BE2C (cell line): ENCODE measurements at places on chromosomes 6 and 20.

DNA sequence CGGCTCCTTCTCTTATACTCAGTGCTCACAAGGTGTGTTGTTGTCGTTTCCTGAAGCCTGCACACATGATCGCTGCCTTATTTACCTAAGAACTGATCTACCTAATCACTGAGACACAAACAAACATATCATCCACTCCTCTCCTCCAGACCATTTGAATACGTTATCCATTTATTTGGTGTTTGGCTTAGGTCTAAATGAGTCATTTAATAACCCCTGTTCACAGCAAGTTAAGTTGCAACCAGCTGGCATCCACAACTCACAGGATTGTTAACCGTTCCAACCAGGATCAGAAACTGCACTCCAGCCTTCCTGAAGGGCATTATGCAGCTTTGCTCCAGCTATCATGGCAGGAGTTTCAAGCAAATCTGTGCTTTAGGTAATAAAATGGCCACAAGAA, 511.1 kb upstream of the MAP3K7 start:
- no peak for DNase-seq

- DNase-seq: no peak
Observed at GRCh38 chr6:49430187-49430586, 32.9 kb downstream of the MMUT start.

DNA sequence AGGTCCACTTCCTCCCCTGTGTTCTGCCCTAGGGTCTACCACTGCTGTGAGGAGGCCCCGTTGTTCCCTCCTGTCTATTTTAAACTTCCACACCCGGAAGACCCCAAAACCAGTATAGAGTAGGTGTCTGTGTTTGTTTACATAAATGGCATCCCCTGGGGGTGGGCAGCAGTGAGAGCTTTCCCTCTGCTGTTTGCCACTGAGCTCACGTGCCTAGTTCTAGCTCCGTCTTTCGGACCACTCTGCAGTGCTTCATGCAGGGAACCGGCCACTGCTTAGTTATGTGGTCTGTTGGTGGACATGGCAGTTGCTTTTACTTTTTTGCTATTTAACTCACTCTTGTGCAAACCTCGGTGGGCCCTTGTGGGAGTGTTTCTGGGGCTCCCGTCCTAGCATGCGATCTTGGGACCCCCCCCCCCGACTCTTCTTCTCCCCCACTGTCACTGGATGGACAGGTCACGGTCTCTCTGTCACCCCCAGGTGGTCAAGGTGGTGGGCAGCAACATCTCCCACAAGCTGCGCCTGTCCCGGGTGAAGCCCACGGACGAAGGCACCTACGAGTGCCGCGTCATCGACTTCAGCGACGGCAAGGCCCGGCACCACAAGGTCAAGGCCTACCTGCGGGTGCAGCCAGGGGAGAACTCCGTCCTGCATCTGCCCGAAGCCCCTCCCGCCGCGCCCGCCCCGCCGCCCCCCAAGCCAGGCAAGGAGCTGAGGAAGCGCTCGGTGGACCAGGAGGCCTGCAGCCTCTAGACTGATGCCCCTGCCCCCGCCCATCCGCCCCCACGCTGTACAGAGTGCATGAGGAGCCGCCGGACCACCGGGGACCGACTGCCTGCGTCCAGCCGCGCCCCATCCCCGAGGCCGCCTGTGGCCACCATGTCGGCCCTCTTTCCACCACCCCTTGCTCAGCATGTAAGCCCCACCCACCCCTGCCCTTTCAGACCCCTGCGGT, 40.9 kb downstream of the VSTM2L start:
- no peak for DNase-seq

DNA sequence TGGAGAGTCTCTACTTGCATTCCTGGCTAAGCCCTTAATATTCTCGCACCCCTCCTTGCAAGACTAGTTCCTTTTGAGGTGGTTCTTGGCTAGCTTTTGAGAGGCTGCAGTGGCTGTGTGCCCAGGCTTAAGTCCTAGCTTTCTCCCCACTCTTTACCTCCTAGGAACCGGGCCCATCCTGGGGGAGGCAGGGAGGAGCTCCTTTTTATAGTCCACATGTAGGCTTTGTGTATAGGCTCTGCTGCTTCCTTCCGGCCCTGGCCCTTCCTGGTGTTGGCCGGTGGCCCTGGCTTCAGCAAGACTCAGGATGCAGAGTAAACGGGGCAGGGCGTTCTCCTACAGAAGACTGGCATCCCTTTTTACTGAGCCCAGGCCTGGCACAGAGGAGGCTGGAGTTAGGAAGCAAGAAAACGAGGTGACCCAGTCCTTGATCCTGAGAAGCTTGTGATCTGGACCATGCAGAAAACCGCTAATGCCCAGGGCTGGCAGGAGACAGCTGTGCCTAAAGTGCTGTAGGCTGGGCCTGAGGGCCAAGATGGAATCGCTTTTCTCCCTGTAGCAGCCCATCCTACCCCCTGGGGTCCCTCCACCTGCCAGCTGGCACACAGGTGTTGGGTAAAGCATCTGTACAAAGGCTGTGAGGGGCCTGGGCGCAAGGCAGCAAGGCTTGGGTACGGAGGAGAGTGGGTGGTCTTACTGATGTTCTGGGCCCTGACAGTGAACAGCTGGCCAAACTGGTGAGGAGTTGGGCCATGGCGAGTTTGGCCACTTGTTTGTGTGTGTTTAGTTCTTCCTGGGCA, 8.7 kb downstream of the PLCG1 start:
- DNase-seq: no peak

DNA sequence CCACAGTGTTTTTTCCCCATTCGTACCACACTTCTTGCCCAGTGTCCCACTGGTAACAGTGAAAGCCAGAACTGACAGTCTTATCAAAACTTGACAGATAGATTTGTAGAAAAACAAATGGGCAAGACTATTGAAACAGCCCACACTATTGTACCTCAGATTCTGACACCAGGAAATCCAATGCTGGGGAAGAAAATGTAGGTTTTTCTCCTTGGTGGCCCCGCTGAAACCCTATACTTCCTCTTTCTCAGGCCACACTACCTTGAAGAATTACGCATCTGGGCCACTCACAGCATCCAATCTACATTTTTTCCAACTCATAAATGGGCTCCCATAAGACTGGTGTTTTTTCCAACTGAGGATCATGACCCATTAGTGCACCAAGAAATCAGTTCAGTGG, 90.9 kb upstream of the HDDC2 start:
- DNase-seq: no peak

DNA sequence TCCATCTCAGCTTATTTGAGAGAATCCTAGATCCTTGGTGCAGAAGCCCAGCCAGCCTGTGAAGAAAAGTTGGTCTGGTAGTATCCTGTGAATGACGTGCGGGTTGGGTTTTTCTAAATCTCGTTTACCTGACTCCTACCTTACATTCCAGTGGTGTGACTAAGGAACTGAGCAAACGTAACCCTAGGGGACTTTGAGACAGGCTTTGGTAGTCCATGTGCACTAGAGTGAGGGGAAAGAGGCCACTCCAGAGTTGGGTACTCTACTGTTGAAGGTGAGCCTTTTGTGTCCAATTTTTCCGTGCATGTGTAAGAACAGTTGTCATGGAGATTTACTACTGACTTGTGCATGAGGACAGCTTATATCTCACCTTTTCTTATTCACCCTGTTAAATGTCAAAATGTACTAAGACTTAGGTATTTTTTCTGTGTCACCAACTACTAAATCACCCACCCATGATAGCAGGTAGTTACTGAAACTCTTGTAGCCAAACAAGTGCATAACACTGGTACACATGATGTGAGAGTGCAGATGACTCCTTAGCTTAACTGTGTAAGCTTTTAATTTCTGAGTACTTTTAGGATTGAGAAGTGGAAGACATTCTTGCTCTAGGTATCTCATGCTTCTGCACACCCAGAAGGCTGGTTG, 26.3 kb upstream of the PLCG1 start:
- DNase-seq: no peak

DNA sequence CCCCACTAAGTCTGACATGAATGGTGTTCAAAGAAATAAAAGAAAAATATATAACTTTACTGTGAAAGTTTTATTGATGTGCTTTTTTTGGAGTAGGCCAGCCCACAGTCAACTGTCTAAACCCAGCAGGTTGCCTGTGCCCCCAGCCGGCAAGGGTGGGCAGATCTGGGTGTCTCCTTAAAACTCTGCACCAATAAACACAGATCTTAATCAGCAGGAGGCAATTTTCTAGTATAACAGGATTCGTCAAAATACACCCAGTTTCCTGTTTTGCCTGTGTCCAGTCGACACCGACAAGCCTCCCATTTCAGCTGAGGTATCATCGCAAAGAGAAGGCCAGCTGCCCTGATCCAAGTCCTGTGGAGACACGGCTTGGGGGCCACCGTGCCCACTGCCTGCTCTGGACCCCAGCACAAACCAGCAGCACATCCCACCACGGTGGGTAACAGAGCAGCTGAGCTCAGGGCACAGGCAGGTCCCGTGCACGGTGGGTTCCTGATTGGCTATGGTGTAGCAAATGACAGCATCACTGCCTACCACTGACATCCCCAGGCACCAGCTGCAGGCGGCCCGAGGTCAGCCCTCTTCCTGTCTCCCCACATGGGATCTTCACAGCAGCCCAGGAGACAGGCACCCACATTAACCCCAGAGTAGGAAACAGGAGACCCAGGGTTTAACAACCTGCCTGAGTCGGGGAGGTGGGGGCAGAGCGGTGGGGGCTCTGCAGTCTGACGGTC, 15.7 kb downstream of the BMP7 start:
- DNase-seq: peak; percentile 67

DNA sequence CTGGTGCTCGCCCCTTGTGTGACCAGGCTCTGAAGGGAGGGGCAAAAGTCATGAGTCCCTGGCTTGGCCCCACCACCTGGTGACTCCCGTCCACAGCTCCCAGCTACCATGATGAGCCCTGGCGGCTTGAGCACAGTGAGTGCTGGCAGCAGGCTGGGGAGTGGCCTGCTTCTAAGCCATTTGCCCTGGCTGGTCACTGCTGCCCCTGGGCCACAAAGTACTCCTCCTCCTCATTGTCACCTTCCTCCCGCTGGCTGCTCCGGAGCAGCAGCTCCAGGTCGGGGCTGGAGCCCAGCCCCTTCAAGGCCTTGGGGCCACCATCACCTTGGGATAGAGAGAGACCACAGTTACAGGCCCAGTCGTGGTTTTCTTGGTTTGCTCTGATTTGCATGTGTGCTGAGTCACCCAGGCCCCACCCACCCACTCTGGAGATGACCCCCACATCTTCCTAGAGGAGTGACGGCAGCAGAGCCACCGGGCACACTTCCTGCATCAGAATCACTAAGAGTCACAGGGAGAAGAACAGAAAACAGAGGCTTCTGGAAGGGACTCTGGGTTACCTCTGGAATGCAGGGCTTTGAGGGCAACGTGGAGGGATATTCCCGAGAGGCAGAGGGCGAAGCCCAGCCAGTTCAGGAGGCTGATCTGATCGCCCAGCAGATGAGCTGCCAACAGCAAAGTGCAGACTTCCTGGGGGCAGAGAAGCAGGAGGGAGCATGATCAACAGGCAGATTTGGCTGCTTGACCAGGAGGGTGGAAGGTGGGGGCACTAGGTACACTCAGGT, 42.1 kb upstream of the CDH22 start:
- DNase-seq: peak; percentile 72

- no peak for DNase-seq
Observed at GRCh38 chr6:154751011-154751800, 18.0 kb downstream of the SCAF8 start.

GRCh38 chr6:146857980-146858347, 259.2 kb downstream of the ADGB start:
- DNase-seq: peak; percentile 52

GRCh38 chr6:162478192-162478671, 249.3 kb downstream of the PRKN start:
- DNase-seq: no peak

- no peak for DNase-seq
Observed at GRCh38 chr20:50805349-50805684, 10.5 kb downstream of the BCAS4 start.

DNA sequence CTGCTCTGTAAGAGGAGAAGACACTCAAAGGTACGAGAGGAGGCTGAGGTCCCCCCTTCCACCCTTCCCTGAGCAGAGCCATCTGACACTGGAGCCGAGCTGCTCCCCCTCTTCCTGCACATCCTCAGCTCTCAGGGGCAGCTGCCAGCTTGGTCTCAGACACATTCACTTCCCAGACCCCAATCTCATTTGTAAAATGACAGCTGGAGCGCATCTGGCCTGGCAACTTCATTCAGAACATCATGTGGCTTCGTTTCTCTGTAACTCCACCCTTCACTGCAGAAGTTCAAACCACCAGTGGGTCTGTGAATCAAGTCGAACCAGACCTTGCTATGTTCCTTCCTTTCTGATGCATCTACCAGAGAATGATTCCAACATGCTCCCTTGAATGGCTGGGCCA, 145.6 kb upstream of the CDH4 start:
- DNase-seq: no peak

- DNase-seq: no peak
Observed at GRCh38 chr6:32133786-32134185, 3.7 kb upstream of the FKBPL start.

DNA sequence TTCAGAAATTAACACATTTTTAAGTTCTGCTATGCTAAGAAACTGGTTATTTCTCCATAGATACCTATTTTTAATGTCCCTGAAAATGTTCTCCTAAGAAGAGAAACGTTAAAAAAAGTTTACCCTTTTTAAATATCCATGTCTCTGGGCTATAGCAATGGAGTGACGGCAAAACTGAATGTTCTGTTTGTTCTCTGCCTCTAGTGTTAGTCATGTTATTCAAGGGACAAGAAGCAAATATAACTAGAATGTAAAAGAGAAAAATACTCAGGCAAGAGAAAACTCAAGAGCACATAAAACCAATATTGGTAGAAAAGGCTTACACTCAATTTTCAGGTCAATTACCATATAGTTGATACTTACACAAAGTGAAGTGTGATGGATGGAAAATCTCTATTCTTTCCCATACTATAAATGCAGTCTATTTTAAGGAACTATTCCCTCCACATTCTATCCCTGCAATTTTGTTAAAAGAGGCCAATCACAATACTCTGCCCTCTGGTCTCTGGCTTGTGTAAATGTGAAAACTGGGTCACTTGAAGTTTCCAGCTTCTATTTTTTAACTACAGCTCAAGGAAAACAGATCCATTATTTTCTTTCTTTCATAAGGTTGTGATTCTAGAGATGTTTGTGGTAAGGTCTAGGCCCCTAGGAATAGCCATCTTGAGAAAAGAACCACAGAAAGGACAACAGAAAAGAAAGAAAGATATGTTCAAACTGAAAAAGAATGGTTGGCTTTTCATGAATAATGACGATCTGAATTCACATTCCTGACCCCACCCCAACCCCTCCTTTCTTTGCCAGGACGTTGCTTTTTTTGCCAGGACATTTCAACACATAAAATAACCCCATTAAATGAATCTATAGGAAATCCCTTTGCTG, 200.3 kb upstream of the FAM83B start:
- no peak for DNase-seq

GRCh38 chr20:41171736-41172295, 34.5 kb downstream of the PLCG1 start:
- no peak for DNase-seq

- DNase-seq: no peak
Observed at GRCh38 chr6:170097505-170098427, 193.1 kb downstream of the DLL1 start.
